ENCODE measurements at places on chromosomes 11 and 22.

GRCh38 chr11:9601037-9601875, 27.8 kb downstream of the WEE1 start:
- DNase-seq = peak; percentile 27

DNA sequence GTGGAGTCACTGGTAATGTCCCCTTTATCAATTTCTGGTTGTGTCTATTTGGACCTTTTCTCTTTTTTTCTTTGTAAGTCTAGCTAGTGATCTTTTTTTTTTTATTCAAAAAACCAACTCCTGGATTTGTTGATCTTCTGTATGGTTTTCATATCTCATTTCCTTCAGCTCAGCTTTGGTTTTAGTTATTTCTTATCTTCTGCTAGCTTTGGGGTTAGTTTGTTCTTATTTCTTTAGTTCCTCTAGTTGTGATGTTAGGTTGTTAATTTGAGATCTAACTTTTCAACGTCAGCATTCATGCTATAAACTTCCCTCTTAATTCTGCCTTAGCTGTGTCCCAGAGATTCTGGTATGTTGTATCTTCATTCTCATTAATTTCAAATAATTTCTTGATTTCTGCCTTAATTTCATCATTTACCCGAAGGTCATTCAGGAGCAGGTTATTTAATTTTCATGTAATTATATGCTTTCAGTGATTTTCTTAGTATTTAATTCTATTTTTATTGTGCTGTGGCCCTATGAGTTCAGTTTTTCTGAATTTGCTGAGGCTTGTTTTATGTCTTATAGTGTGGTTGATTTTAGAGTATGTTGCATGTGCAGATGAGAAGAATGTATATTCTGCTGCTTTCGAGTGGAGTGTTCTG, 29.0 kb downstream of the PI4KA start:
- DNase-seq = no peak

DNA sequence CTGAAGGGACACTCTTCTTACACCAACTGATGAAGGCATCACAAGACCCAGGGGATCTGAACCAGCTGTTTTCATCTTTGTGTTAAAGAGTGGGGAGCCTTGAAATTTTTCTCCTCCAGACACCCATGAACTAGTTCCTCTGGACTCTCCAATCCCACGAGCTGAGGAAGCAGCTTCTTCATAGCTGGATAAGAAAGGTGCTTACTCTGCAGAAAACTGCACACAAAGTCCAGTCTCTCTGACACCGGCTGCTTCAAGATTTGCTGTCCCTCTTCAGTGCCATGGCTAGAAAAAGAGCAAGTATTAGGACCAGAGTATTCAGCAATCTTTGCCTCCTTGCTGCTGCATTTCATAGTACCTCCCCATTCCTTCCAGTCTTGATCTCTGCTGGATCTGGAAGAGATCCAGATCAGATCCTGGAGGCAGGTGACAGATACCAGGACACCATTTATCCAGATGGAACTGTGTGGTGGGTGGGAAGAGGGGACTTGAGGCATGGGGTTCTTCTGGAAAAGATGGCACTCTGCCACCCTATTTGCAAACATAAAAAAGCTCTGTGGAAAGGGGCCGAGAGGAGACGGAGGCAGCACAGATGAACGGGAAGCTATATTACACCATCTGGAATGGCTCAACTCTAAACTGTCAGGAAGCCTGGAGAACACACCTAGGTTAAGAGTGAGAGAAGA, 25.5 kb downstream of the IL18BP start:
- no peak for DNase-seq

GRCh38 chr11:100794446-100794845, 107.4 kb downstream of the ARHGAP42 start:
- DNase-seq = no peak

DNA sequence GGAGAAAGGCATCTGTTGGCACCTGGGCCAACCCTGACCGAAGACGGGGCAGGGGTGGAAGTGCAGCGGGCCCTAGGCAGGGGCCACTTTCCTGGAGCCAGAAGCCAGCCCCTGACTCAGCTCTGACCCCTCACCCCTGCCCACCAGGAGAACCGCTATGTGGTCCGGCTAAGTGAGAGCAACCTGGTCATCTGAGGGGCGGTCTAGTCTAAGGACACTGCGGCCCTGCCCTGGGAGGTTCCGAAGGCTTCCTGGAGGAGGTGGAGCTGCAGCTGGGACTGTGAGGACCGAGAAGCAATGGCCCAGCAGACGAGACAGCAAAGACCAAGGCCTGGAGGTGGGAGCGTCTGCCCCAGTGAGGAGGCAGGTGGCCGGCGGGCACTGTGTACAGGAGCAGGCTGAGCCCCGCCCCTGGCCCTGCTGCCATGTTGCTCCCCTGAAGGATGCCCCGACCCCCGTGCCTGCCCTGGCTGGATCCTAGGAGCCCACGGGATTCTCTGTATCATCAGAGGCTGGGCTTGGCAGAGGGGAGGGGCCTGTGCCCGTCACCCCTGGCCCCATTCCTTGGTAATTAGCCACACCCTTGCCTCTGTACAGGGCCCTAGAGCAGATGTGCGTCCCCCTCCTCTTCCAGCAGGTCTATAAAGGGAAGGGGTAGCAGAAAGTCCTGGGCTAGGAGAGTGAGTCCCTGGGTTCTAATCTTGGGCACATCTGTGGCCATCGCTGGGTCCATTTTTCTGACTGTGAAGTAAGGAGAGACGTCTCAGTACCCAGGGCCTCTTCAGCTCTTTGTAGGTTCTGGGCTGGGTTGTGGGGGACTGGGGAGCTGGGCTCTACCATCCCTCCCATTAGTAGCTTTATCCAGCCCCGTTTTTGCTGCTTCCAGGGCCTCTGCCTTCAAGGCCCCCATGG, 19.4 kb downstream of the RELT start:
- no peak for DNase-seq

DNA sequence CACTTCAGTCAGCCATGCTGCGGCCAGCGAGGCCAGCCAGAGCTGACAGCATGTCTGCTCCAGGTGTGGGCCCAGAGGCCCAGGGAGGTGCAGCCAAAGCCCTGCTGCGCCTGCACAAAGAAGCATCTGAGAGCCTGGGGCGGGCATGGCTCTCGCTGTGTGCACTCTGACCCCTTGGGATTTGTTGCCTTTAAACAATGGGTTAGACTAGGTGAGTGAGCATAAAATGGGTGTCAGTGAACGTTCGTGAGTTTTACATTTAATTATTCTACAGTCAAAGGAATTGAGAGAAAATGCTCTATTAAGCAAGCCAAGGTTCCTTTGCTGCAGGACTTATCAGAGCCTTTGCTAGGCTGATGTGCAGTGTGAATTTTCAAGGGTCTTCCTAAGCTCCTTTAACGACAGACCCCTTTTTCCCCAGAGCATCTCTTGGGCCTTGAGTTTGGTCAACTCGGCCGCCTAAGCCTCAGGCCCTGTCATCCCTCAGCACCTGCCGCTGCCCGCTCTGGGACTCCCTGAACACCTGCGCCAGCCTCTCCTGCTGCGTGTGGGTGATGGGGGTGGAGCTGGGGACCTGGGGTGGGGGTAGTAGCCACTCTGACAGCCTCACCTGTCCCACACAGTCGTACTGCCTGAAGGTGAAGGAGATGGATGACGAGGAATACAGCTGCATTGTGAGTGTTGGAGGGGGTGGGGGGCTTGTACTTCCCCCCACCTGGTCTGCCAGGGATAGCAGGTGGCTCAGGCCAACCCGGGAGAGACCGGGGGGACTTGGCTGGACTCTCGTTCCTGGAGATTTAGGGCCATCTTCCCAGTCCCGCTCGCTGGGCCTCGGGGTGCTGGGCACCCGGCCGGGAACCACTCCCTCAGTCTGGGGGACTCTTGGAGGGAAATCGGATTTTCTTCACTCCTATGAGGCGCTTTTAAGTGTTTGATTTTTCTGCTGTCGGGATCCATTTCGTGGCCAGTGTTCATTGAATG, 10.5 kb downstream of the SLC16A8 start:
- no peak for DNase-seq

- no peak for DNase-seq
Observed at GRCh38 chr22:42271191-42271813, 849 bp upstream of the TCF20 start.

- no peak for DNase-seq
Observed at GRCh38 chr11:2520736-2521035, 75.9 kb downstream of the KCNQ1 start.

DNA sequence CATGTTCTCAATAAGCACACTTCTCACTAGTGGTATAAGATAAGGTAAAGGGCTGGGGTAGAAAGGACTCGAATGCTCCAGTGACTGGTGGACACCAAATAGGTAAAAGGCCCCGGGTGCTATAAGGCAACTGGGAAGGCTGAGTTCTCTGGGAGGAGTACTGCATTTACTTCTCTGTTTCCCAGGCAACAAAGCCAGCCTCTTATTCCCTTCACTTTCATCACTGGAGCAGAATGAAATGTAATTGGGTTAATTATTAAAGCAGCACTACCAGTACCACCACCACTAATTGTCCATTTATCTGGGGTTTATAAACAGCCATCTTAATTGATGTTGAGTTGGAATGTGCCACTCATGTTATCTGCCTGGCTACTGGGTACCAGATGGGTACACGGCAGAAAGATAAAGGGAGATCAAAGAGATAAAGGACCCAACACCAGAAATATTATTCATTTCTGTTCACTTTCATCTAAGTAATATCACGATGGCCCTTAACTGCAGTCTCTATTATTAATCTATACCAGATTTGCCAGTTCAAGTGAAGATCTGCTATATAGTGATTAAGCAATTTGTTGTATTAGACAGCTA, 94.4 kb upstream of the CHRM4 start:
- DNase-seq = no peak

GRCh38 chr11:111469200-111469599, 43.0 kb downstream of the BTG4 start:
- DNase-seq = no peak

- no peak for DNase-seq
Observed at GRCh38 chr11:93329936-93330445, 551 bp upstream of the DEUP1 start.

GRCh38 chr11:122850076-122850631, 11.9 kb downstream of the CRTAM start:
- no peak for DNase-seq

DNA sequence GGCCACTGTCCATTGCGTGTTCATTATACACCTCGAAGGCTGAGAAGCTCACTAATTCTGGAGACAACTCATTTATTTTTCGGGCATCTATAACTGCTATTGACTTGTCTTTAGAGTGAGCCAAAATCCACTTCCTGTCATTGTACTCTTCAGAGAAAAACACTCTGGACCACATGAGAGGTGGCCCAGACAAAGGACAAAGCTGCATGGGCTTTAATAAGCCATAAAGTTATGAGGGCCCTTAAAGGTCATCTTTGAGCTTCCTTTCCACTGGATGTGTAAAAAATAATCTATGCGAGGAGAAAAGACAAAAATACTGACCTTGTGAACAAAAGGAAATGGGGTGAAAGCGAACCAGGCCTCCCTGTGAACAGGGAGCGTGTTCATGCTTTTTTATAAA, 63.5 kb upstream of the ZC3H12C start:
- no peak for DNase-seq

DNA sequence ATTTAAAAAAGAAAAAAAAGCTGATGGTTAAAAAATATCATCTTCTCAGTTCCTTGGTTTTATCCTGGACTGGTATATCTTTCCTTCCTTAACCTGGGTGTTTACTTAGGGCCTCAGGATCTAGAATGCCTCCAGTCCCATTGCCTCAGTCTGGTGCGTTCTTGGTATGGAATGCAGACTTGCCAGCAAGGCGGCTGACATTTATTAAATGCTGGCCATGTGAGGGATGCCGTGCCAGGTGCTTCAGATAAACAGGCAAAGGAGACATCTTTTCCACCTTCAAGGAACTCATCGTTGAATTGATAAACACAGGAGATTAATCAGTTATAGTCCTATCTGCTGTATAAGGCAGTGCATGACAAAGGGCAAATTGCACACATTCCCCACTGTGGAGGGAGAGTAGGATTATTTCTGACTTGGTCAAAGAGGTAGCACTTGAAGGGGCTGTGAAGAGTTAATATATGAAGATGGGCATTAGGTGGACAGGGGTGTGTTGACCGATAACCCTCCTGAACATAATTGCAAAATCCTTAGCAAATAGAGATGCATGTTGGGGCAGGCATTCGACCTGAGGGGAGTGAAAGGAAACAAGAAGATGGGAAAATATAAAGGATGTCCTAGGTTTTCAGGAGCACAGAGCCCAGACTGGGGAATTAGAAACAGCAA, 54.4 kb downstream of the ALX4 start:
- DNase-seq = no peak

DNA sequence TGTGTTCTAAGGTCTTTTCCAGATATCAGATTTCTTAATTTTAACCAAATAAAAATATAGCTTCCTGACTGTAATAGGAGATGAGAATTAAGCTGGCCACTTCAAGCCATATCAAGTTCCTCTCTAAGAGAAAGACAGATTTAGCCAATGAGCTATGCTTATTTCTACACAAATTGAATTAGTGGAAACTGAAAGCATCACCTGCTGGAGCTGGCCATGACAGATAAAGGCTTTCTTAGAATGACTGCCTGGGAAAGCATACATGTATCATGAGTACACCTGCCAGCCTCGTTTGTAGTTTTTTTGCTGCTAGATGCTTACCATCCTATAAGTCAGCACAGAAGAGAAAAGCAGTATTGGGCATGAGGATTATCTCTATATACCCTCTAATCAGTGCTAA, 53.5 kb upstream of the DBX1 start:
- no peak for DNase-seq

DNA sequence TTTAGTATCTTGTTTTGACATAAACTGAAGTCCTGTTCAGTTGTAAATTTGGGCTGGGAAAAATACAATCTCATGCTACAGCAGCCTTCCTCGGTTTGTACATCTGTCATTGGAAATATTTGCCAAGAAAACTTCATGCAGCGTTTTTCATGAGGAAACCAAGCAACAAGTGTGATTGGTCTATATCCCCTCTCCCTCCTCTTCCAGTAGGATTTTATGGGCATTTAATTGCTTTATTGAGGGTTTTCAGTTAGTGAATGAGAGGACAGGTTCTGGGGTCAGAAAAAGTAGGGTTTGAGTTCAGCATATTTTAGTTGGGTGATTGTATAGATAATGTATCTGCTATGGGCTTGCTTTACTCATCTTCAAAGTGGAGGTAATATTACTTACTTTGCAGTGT, 90.1 kb upstream of the RAG2 start:
- DNase-seq = no peak

DNA sequence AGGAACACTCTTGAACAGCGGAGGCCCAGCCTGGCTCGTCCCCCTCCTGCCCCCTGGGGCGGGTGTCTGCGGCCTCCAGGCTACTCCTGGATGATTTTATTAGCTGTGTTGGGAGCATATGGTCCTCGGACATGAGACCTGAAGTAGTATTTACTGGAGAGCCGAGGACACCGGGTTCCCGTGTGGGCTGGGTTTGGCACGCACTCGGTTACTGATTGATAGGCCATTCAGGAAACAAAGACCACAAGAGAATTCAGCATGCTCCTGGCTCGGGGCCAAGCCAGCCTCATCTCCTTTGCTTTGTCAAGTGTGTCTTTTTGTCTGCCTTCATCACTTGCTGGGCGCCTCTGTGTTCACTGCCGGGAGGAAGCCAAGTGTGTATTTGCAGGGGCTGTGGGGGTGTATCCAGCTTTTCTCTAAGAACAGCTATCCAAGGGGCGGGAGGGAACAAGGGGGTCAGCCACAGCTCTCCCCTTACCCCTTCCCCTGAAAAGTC, 9.7 kb downstream of the FXYD2 start:
- peak; percentile 75 for DNase-seq

Measured in effector CD4-positive, alpha-beta T cell (primary cell).